ENCODE measurements at places on chromosomes 1 and 21.

GRCh38 chr1:113747376-113747775, 11.9 kb downstream of the PHTF1 start:
- DNase-seq, result no peak

GRCh38 chr1:242800521-242800920, 276.0 kb upstream of the PLD5 start:
- DNase-seq, result no peak

- no peak for DNase-seq
Observed at GRCh38 chr1:180003026-180003695, 48.6 kb downstream of the CEP350 start.

- no peak for DNase-seq
Observed at GRCh38 chr1:82152356-82153271, 351.9 kb downstream of the ADGRL2 start.

DNA sequence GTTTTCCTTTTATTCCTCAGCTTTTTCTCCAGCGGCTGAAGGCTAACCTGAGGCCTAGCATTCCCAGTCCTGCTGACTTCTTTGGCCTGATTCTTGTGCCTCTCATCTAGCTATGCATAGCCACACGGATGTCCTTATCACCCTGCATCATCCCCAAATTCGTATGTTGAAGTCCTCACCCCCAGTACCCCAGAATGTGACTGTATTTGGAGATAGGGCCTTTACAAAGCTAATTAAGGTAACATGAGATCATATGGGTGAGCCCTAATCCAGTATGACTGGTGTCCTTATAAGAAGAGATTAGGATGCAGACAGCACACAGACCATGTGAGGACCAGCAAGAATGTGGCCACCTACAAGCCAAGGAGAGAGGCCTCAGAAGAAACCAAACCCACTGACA, 44.6 kb downstream of the CDCP2 start:
- DNase-seq, result no peak

- no peak for DNase-seq
Observed at GRCh38 chr1:236724506-236724905, 38.2 kb downstream of the ACTN2 start.

GRCh38 chr1:228723287-228723686, 12.0 kb upstream of the RHOU start:
- no peak for DNase-seq

- no peak for DNase-seq
Observed at GRCh38 chr1:20371411-20371810, 80.7 kb downstream of the VWA5B1 start.

- no peak for DNase-seq
Observed at GRCh38 chr1:4792565-4792964, 138.2 kb downstream of the AJAP1 start.

DNA sequence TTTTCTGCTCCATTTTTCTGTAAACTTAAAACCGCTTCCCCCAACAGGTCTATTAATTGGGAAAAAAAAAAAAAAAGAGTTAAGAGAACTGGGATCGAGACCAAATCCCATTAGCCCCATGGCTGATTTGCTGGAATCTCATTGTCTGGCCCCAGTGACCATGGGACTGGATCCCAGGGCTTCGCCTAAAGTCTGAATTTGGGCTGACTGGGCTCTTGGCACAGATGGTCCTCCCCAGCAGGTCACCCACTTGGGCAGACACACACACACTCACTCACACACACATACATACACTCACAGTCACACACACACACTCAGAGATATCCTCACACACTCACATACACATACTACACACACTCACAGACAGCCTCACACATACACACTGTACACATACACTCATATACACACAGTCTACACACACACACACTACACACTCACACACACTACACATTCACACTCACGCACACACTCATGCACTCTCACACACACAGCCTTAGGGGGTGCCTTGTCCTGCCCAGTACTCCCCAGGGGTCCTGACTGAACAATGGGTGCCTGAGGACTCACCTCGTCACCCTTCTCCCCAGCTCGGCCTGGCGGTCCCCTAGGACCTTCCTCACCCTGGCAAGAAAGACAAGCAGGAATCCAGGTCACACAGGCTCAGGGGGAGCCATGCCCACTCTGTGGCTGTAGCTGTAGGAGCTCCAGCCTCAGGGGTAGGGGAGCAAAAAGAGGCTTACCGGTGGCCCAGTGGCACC, 7.5 kb downstream of the COL9A2 start:
- no peak for DNase-seq
